ENCODE measurements at places on chromosomes 5 and 9. TPM values are rescaled to one million over a fixed set of nuclear protein-coding genes. Genes with fewer than 3 reads are reported as not detected.
A peak's percentile ranks its signal among the peaks of the same experiment; 100 is the strongest.

TRAF2 gene
- 11.2 TPM for polyA plus RNA-seq

CDC25C gene
- polyA plus RNA-seq, result 5.7 TPM

SPATA6L gene
- 8.5 TPM for polyA plus RNA-seq

- no peaks in the 10 kb centered on the region for H3K4me1 ChIP-seq
- no peak overlapping the region for H3K4me3 ChIP-seq
- no peak overlapping the region for H3K27ac ChIP-seq
- no peaks in the 10 kb centered on the region for H3K27me3 ChIP-seq
- no peaks in the 10 kb centered on the region for H3K36me3 ChIP-seq
Measured at GRCh38 chr5:175729829-175730277, 72.0 kb downstream of the HRH2 start.

- no peaks in the 10 kb centered on the region for H3K36me3 ChIP-seq
- H3K27me3 ChIP-seq, result no peaks in the 10 kb centered on the region
- no peak for DNase-seq
- H3K4me3 ChIP-seq, result no peak overlapping the region
- no peak overlapping the region for H3K27ac ChIP-seq
Measured at GRCh38 chr9:125564631-125565030, 142.4 kb downstream of the MAPKAP1 start.

DNA sequence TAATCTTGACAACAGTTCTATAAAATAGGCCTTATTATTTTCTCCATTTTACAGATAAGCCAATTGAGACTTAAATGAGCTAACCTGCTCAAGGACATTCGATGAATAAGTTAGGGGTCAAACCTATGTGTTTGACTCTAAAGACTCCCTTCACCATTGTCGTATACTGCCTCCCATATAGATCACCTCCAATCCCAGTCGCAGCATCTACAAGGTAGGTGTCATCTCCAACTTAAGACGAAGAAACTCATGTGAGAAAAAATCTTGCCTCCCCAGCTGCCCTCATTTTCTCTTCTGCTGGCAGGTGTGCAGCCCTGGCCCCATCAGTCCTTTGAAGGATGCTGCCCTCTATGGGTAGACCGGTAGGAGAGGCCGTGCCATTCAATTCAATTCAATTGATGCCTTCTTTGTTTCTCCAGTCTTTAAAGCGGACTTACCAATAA is 75.2 kb upstream of the SMARCA2 start:
- no peaks in the 10 kb centered on the region for H3K4me1 ChIP-seq
- H3K4me3 ChIP-seq, result no peak overlapping the region
- peaks cover 2% of the 10 kb centered on the region for H3K27me3 ChIP-seq
- H3K27ac ChIP-seq, result no peak overlapping the region

DNA sequence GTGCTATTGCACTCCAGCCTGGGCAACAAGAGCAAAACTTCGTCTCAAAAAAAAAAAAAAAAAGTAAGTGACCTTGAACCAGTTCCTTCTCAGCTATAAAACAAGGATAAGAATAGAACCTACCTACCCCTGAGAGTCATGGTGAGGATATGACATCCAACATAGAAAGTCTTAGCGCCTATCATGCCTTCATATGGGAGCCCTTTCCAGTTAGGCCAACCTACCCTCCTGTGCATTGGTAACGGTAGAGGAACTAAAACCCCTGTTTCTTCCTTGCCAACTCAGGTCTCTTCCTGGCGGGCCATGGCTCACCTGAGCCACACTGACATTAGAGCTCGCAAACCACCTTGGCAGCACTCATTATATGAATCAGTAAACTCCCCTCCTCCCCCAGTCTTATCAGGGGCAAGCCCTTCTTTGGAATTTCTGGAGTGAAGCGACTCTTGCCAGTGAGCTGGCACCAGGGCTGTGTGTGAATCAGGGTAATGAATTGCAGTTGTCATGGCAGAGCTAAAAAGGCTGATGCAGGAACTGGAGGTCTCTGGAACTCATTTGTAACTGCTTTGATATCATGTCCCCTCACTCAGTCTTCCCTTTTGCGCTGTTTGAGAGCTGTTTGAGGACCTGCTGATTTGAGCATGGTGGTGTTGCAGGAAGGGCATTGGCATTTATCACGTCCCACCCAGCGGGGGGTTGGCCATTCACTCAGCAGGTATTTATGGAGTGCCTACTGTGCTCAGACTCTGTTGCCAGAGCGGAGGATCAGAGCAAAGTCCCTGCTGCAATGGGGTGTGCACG is 10.3 kb downstream of the WWC1 start:
- no peaks in the 10 kb centered on the region for H3K27me3 ChIP-seq
- H3K4me3 ChIP-seq, result no peak overlapping the region
- H3K27ac ChIP-seq, result peak overlapping the region; percentile 57
- peak; percentile 98 for DNase-seq
- H3K36me3 ChIP-seq, result peaks cover 5% of the 10 kb centered on the region
- H3K4me1 ChIP-seq, result peaks cover 3% of the 10 kb centered on the region

- no peaks in the 10 kb centered on the region for H3K27me3 ChIP-seq
- H3K27ac ChIP-seq, result no peak overlapping the region
- H3K36me3 ChIP-seq, result no peaks in the 10 kb centered on the region
- no peak for DNase-seq
Measured at GRCh38 chr5:115398719-115399118, 102.3 kb upstream of the CCDC112 start.

GRCh38 chr9:132372177-132373095 is 17.6 kb upstream of the SETX start:
- H3K4me1 ChIP-seq, result no peaks in the 10 kb centered on the region
- no peaks in the 10 kb centered on the region for H3K27me3 ChIP-seq
- H3K36me3 ChIP-seq, result peaks cover 7% of the 10 kb centered on the region
- H3K27ac ChIP-seq, result no peak overlapping the region
